ENCODE measurements at places on chromosomes 5 and 9. TPM values are rescaled to one million over a fixed set of nuclear protein-coding genes. Genes with fewer than 3 reads are reported as not detected.

- DNase-seq: peak; percentile 24
These were observed 27.5 kb downstream of the GPX3 start for GRCh38 chr5:151047814-151048425.

DNA sequence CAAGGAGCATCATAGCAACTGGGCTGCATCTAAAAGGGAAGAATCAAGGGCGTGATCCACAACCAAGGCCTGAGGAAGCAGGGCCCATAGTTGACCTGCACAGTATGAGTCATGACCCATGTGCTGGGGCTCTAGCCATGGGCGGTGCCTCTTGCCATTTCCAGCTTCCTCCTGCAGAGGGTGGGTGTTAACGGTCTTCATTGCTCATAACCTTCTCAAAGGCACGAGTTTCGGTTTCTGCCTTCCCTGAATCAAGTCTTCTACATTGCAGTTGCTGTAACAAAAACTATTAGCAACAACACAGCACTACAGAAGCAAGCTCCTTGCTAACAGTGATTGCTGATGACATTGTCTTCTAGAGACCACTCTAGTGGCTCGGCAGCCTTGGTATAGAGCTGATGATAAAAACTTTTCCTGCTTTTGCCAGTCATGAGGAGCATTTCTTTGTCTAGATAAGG lies 66.9 kb downstream of the CTSL start:
- DNase-seq: peak; percentile 49

DNA sequence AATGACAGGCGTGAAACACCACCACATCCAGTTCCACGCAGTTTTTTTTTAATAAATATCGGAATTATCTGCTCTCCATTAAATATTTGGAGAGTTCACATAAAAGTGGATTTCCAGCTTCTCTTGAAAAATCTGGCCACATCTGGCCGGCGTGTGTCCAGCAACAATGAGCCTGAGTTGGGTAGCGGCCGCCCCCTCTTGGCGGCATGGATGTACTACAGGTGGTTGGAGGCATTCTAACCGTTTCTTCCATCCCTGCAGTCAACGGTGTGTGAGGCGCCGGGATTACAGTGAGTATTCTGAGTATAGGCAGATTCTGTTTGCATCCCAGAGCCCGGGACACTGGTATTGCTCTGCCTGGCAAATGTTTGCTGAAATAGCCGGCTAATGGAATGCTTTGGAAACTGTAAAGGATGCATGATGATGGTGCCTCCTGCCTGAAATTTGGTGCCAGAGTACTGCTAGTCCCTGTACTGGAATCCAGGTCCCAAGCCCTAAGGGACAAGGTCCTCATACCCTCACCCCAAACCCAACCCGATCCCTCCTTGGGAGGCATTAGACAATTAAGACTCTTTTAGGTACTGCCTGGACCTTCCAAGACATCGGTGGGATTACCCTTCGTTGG lies 13.6 kb upstream of the GM2A start:
- DNase-seq: peak; percentile 83

DNA sequence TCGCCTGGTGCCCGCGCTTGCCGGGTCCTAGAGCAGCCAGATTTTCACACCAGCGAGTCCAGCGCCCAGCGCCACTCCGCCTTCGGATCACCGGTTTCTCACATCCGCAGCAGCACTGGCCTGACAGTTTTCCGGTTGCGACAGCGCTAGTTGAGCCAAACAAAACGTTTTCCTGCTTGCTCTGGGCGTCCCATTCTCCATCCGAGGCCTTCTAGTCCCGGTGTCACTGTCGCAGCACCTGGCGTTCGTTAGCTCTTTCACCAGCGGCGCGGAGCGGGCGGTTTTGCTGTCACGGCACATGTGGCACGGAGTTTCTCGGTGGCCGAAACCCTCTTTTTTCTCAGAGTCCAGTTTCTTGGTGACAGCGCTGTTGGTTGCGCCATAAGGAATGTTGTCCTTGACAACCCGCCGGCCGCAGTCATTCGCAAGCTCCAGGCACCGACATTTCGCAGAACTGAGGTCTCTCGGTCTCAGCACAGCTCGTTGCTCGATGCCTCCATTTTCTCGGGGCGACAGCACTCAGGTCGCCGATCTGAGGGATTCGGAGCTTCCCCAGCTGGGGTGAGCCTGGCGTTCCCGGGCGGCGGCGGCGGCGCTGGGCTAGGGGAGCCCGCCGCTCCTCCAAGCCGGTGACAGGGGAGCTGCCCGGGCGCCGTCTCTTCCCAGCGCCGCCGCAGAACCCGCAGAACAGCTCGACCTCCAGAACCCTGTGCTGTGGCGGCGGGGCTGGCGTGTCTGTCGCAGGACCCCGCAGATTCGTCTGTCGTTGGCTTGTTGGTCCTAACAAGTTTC lies 47.8 kb downstream of the ANXA2R start:
- DNase-seq: peak; percentile 91

PCDHA12 gene
- 0.01 TPM for polyA plus RNA-seq

DNA sequence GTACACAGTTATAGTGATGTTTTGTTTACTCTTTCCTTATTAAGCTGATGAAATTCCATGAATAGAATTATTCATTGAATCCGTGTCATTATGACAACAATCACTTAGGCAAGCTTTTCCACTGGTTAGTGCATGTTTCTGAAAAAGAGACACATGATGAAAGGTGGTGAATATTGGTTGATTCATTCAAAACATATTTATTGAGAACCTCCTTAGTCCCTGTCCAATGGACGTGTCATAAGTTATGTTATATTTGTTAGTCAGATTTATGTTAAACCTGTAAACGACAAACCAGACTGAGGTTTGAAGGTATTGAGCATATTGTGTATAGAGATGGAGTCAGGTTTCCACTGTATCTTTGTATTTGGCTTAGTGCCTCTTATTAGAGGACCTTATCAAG lies 1888.9 kb upstream of the CDH6 start:
- no peak for DNase-seq

DNA sequence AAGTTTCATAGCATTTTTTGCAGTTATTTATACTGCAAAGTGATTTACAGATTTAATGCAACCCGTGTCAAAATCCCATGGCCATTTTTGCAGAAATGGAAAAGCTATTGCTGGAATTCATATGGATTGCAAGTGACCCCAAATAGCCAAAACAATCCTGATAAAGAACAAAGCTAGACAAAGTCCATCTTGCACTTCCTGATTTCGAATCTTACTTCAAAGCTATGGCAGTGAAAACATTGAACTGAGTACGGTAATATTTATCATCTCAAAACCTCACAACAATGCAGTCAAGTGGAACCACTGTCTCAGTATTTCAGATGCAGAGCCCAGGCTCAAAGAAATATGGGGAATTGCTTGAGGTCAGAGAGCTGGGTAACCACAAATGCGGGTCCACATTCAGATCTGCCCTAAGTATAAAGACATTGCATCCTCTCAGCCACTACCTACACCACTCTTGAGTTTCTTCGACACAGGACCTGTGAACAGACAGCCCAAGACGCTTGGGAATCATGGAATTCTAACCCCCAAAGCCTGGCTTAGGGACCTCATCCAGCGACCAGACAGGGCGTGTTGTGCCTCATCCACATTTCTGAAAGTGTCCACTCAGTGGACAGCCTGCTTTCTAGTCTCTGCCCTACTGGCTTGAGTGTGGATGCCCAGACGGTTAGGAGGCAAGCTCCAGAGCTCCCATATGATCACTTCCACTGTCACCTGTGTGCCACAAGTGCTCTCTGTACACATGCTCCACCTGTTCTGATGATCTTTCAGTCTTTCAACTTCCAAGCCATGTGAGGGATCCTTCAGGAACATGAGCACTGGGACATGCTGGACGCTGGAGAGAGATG lies 39.3 kb upstream of the KCNIP1 start:
- DNase-seq: no peak

DNA sequence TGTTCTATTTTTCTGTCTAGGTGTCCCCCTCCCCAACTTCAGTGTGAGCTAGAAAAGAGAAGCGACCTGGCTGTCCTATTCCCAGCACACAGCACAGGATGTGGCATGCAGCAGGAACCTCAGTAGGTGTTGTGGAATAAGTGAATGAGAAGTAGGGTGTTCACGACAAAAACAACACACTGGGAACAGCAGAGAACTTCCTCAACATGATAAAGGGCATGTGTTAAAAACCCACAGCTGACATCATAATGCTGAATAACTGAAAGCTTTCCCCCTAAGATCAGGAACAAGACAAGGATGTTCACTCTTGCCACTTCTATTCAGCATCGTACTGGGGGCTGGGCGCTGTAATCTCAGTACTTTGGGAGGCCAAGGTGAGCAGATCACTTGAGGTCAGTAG lies 155.6 kb upstream of the ZNF618 start:
- no peak for DNase-seq

GRCh38 chr5:178069909-178070308 lies 43.4 kb upstream of the N4BP3 start:
- DNase-seq: no peak

DNA sequence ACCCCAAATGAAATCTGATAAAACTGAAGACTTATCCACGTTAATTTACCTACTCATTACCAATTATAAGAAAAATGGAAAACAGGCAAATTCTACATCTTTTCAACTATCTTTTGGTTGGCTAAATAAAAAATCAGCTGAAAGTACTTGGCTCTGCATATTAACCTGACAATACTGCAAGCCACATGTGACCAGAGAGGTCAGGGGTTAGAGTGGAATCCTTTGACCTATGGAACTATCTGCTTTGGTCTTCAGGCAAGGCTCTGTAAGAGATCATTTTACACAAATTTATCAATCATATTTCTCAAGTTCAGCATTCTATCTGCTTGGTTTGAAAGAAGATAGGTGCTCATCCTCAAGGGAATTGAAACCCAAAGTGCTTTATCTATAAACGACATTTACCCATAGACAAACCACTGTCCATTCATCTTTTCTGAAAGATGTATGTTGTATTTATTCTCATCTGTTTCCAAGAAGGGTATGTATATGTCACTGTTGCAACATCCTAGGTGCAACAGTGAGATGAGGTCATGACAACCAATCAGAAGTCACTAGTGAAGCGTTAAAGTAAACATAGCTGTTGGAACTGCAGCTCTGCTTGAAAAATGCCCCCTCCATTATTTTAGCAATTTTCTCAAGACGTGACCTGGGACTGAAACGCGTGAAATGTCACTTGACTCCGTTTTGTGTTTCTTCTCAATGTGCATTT lies 144.9 kb upstream of the POU5F2 start:
- DNase-seq: no peak

All from heart right ventricle (tissue), 16 donors.